ENCODE measurements at places on chromosomes 1 and 21.
A peak's percentile ranks its signal among the peaks of the same experiment; 100 is the strongest.

DNA sequence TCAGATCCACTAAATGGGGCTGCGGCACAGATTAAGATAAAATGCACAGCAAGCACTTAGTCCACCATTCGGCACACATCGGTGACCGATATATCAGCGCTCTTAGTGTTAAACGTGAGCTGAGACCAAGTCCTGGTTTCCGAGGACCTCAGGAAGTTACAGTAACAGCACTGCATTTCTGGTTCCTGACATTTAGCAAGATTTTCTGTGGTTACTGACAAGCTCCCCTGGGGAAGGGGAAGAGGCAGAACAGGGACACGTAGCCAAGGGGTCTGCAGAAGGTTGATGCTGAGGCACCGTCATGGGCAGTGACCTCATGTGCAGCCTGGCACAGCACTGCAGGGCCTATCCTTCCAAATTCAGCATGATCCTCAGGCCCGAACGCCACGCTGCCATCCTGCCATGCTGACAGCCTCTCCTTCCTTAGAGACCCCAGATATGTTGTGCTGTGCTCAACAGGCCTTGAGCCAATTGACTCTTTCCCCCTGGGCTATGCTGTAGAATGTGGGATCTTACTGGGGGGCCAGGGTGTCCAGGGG is 13.4 kb upstream of the PEF1 start:
- no peaks in the 10 kb centered on the region for H3K27me3 ChIP-seq
- H3K4me1 ChIP-seq = no peaks in the 10 kb centered on the region
- no peaks in the 10 kb centered on the region for H3K36me3 ChIP-seq
- no peak for DNase-seq
- H3K27ac ChIP-seq = no peak overlapping the region

GRCh38 chr1:198620218-198620617 is 18.6 kb upstream of the PTPRC start:
- H3K4me1 ChIP-seq = peaks cover 66% of the 10 kb centered on the region
- DNase-seq = peak; percentile 45
- H3K27me3 ChIP-seq = no peaks in the 10 kb centered on the region
- no peaks in the 10 kb centered on the region for H3K36me3 ChIP-seq
- H3K27ac ChIP-seq = peak overlapping the region; percentile 84
- peak overlapping the region; percentile 44 for H3K4me3 ChIP-seq

DNA sequence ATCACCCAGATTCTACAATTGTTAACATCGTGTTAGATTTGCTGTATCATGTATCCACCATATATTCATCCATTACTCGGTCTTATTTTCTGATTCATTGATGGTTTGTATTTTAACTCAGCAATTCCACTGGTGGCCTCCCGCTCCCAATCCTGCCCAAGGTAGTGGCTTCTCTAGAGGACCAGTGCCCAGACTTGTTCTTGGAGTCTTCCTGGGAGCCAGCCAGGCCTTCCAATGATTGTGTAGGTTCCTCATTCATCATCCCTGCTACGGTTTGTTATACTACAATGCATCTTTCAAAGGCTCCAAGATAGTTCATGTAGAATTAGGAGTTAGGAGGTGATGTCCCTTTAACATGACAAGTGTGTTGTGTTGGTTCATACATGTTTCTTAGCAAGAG is 451.1 kb downstream of the SETD4 start:
- H3K4me1 ChIP-seq = no peaks in the 10 kb centered on the region
- no peak overlapping the region for H3K27ac ChIP-seq
- no peak for DNase-seq
- H3K36me3 ChIP-seq = no peaks in the 10 kb centered on the region
- H3K4me3 ChIP-seq = no peak overlapping the region

DNA sequence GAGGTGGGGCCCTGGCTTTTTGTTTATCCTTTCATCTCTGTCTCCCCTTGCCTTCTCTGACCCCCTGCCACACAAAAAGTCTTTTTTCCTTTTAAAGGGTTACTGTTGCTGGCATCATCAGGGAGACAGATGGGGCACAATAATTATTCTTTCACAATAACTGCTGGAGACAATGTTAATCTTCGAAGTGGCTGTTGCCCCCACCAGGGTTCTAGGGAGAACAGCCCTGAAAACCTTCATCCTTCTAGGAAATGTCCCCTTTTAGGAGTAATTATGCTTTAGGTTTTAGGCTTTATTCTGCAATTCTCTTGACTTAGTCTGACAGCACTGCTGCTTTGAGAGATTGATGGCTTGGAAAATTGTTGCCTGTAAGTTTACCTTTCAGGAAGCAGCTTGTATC is 150.0 kb downstream of the NOS1AP start:
- no peaks in the 10 kb centered on the region for H3K36me3 ChIP-seq
- H3K27ac ChIP-seq = no peak overlapping the region
- no peaks in the 10 kb centered on the region for H3K4me1 ChIP-seq
- no peak for DNase-seq
- no peaks in the 10 kb centered on the region for H3K27me3 ChIP-seq

DNA sequence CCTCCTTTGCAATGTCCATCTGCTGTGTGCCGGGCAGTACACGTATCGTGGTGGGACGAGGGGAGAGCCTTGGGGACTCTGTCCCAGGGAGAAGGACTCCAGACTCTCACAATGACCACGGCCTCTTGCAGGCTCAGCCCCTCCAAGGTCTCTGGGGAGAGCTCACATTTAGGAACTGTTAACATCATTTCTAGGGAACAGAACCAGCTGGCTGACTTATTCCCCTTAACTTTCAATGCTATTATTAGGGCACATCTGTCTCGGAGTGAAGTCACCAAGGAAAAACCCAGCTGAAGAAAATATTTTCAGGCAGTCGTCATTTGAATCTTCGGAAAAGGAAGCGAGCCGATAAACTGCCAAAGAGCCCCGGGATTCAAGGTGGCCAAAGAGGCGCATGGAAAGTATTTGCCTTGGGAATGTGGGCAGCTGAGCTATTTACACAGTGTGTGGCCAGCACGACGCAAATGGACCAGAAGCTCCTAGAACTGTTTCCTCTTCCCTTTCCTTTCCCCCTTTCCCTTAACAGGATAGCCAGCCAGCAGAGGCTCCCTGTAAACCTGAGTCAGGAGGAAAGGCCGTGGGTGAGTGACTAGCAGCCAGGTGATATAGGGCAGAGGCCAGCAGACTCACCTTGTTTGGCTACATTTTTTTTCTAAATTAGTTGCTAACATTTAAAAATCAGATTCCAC is 74.5 kb downstream of the ITPKB start:
- peaks cover 43% of the 10 kb centered on the region for H3K36me3 ChIP-seq
- no peaks in the 10 kb centered on the region for H3K27me3 ChIP-seq
- H3K27ac ChIP-seq = peak overlapping the region; percentile 47
- no peak for DNase-seq

DNA sequence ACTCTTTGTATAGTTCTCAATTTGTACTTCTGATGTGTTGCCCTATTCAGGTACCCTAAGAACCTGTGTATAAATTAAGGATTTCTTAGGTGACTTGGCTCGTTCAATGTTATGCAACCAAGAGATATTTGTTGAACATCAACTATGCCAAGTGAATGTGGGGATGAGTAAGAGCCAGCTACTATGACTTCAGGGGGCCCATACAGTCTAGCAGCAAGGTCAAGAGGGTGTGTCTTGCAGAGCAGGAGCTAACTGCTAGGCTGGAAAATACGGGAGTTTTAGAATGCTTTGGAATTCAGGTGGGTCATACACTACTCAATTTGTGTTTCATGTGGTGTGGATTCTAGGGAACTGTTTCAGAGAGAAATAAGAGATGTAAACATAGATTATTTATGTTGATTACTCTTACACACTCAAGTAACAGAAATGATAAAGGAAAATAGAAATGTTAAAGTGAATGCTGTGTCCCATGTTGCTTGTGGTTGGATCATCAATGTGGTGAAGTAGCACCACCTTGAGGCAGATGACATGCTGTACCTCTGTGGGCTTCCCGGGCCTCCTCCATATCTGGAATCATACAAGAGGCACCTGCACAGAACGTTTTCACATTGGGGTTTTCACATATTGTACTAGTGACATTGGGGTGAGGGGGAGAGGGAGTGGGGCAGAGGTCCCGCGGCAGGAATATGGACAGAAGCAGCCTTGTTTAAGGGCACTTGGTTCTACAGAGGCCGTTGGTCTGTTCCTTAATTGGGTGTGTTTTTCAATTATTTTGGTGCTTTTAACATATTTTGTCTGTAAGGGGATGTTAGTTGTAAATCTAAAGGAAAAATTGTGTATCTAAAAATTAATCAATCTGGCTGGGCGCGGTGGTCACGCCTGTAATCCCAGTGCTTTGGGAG is 12.4 kb downstream of the ARPC5 start:
- H3K4me1 ChIP-seq = no peaks in the 10 kb centered on the region
- H3K27ac ChIP-seq = no peak overlapping the region
- no peaks in the 10 kb centered on the region for H3K27me3 ChIP-seq

- no peaks in the 10 kb centered on the region for H3K27me3 ChIP-seq
- H3K4me3 ChIP-seq = no peak overlapping the region
- no peak overlapping the region for H3K27ac ChIP-seq
- no peaks in the 10 kb centered on the region for H3K36me3 ChIP-seq
- peaks cover 91% of the 10 kb centered on the region for H3K4me1 ChIP-seq
Observed at GRCh38 chr1:117659550-117660270, 53.9 kb downstream of the TENT5C start.

GRCh38 chr1:101002551-101002950 is 23.0 kb downstream of the DPH5 start:
- H3K36me3 ChIP-seq = peaks cover 5% of the 10 kb centered on the region
- H3K27ac ChIP-seq = no peak overlapping the region
- H3K4me3 ChIP-seq = no peak overlapping the region
- peaks cover 17% of the 10 kb centered on the region for H3K4me1 ChIP-seq

DNA sequence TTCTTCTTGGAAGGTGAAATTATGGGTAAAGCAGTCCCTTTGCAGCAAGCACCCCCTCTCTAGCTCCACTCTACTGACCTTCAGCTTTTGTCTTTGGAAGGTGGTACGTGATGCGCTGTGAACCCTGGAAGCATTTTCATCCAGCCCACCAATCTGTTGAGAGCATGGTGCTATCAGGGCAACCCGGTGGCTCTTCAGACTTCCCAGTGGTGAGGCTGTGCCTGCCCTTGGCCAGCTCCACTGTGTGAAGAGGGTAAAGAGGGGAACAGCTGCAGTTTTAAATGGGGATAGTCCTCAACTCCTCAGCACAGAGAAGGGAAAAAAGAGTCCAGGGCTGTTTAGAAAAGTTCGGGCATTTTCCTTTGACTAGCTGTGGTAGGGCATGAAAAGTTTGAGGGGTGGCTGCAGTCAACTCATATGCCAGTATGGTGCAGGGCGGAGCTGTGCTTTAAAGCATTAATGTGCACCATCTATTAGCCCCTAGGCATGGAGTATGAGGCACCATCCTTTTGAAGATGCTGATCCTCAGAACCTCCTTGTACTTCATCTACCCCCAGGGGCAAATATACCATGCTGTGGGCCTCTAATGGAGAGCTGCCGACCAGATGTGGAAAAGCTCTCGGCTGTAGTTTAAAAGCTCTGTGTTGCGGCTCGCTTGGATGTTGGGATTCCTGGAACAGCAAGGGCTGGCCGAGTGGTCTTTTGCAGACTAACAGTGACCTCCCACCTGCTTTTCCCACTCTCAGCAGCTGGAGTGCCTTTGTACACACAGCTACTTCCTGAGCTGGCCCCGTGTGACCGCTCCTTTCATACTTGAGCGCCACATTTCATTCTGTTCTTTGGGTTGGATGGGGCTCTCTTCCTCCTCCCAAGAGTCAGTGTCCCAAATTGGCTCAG is 123.0 kb downstream of the PEX14 start:
- no peak overlapping the region for H3K27ac ChIP-seq
- no peak for DNase-seq
- H3K36me3 ChIP-seq = peaks cover 4% of the 10 kb centered on the region
- no peaks in the 10 kb centered on the region for H3K4me1 ChIP-seq
- no peak overlapping the region for H3K4me3 ChIP-seq

DNA sequence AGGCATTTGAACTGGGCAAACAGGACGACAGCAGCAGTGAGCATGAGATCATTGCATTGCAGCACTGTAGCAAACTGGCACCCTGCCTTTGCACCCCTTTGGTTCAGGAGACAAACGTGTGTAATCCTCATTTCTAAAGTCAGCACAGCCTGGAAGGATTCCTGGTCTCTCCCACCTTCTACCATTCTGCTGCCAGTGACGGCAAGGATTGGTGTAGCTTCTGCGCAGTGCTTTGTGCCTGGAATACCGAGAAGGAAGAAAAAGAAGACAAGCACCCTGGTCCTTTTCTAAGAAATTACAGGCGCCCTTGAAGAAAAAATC is 805.3 kb downstream of the USP25 start:
- H3K4me1 ChIP-seq = no peaks in the 10 kb centered on the region
- no peaks in the 10 kb centered on the region for H3K27me3 ChIP-seq
- no peak overlapping the region for H3K4me3 ChIP-seq
- H3K27ac ChIP-seq = no peak overlapping the region
- H3K36me3 ChIP-seq = no peaks in the 10 kb centered on the region
- DNase-seq = no peak

DNA sequence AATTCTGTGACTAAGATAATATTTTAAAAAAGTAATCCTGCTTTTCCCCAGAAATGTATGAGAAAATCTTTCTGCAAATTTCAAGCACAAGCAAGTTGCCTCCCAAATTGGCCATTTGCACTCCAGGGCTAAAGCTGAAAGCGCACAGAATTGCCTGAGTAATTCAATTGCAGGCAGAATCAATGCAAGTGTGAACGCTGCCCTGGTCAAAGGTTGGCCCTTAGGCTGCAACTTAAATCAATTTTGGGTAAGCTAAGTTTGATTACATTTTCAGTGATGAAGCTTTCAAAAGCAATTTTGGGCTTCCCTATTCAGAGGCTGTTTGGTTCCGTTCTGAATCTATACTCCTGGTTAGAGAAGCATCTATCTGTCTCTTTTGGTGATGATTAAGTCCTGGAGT is 501.8 kb upstream of the ZRANB2 start:
- DNase-seq = no peak
- H3K36me3 ChIP-seq = no peaks in the 10 kb centered on the region
- H3K27ac ChIP-seq = no peak overlapping the region
- H3K4me3 ChIP-seq = no peak overlapping the region

GRCh38 chr1:170758992-170759391 is 95.1 kb downstream of the PRRX1 start:
- no peaks in the 10 kb centered on the region for H3K27me3 ChIP-seq
- no peaks in the 10 kb centered on the region for H3K4me1 ChIP-seq
- H3K4me3 ChIP-seq = no peak overlapping the region
- H3K27ac ChIP-seq = no peak overlapping the region
- DNase-seq = no peak

- H3K36me3 ChIP-seq = no peaks in the 10 kb centered on the region
- H3K4me3 ChIP-seq = no peak overlapping the region
- DNase-seq = no peak
- H3K27me3 ChIP-seq = no peaks in the 10 kb centered on the region
- H3K27ac ChIP-seq = no peak overlapping the region
- H3K4me1 ChIP-seq = no peaks in the 10 kb centered on the region
Observed at GRCh38 chr1:164660775-164661174, 101.8 kb downstream of the PBX1 start.

GRCh38 chr1:101004670-101005069 is 20.9 kb downstream of the DPH5 start:
- no peak for DNase-seq
- H3K4me3 ChIP-seq = no peak overlapping the region

DNA sequence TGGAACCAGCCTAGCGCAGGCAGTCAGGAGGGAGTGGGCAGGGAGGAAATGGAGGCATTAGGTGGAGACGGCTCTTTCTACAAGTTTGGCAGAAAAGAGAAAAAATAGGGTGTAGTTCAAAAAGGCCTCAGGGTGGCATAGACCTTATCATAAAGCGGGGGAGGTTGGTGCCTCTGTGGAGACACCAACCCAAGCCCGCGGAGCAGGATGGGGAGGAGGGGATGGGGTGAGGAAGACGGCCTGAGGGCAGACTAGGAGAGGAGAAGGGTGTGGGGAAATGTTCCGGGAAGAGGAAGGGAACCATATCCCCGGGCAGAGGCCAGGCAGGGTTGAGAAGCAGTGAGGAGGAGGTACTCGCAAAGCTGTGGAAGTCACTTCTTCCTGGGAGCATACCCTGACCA is 17.4 kb upstream of the SHE start:
- H3K27me3 ChIP-seq = no peaks in the 10 kb centered on the region
- H3K4me3 ChIP-seq = no peak overlapping the region
- no peak overlapping the region for H3K27ac ChIP-seq
- no peaks in the 10 kb centered on the region for H3K4me1 ChIP-seq
- no peaks in the 10 kb centered on the region for H3K36me3 ChIP-seq
- no peak for DNase-seq
